Cerebellar nuclear complex (tissue), 1 donor: ENCODE measurements at places on chromosomes 16 and 17.

- no peak for DNase-seq
Measured at GRCh38 chr17:39949028-39949427, 13.8 kb upstream of the GSDMA start.

GRCh38 chr16:9885467-9885866 lies 296.8 kb downstream of the GRIN2A start:
- no peak for DNase-seq

GRCh38 chr17:2892305-2892971 lies 96.2 kb downstream of the RAP1GAP2 start:
- DNase-seq = no peak

DNA sequence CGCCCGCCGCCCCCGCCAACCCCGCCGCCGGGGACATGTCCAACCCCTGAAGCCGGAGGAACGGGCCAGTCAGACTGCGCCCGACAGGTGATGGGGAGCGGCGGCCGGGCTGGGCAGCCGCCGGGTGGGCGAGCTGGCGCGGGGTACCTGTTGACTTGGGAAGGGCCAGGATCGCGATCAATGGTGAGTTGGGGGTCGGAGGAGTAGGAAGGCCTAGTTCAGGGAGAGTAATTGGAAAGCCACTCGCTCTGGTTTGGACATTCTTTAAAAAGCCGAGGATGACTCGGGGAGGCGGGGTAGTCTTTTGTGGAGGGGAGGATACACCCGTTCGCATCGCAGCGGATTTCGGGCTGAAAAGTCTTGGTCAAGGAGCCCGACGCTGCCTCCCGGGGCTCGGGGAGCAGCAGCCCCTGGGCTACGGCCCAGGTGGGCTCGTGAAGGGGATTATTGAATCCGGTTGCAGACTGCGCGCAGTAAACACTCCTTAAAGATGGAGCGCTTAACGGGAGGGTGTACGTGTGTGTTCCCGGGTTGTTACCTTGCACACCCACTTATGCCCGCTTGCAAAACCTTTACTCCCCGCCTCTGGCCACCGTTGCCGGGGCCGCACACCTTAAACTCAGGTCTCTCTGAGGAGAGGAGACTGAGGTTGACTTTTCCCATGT lies 123.8 kb downstream of the GOSR1 start:
- no peak for DNase-seq

DNA sequence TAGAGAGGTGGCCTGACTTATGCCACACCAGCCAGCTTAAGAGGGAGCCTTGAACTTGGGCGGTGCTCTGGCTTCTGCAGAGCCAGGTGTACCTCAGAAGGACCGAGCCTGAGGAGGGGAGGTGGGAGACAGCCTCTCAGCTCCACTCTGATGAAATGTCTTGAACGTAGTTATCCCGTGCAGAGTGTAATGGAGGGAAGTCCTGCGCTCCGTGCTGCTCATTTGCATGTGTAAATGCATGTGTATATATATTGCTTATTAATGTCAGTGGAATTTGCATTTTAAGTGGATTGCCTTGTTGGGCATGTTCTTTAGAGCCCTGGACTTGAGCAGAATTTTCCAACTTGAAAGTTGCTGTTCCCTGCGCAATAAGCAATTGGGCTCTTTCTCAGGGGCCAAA lies 264.9 kb upstream of the SDK2 start:
- no peak for DNase-seq

DNA sequence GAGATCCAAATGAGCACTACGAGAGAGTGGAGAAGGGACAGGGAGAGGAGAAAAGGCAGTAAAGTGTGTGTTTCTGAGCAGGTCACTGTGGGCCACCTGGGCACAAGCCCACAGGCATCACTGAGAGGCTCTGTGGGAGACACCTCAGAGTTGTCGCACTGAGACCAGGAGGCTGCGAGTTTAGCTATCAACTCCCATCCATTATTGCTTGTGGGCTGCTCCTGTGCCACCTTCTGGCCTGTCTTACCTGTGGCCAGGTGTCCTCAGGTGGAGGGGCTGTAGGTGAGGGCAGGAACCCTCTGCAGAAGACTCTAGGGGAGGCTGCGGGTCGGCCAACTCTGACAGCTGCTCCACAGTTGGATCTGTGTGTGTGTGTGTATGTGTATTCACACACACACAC lies 2.5 kb upstream of the PRR29 start:
- no peak for DNase-seq

DNA sequence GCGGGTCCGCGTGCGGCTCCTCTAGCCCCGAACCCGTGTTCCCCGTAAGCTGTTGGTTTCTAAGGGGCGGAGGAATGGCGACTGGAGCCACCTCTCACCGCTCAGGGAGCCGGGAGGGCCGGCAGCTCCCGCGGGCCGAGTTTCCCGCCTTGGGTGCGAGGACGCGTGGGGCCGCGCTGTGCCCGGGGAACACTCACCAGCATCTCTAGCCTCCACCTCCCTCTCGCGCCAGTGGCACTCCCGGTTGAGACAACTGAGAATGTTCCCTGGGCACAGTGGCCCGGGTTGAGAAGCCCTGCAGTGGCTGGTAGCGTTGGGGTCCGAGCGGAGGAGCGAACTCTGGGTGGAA lies 560 bp downstream of the TELO2 start:
- DNase-seq = no peak
